Stimulated activated CD8-positive, alpha-beta memory T cell treated with anti-CD3 and anti-CD28 coated beads, Interleukin-2, amount 100 ng/mL, for 1 hour (primary cell): ENCODE measurements at places on chromosomes 2 and 18.

DNA sequence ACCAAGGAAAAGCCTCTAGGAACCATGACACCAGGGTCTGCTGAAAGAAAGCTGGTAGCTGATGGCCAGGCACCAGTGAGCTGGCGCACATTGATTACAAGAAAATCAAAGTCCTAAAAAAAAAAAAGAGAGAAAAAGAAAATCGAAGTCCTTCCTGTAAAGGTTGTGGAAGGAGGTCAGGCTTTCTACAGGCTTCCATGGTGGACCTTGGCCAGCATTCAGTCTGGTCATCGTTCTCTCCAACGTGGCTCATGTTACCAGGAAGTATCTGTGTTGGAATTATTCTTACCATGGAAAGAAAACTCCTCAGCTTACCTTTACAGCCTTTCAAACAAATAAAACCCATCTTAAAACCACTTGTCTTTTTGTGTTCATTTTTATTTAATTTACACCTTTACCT lies 65.6 kb downstream of the CYB5A start:
- no peak for DNase-seq

DNA sequence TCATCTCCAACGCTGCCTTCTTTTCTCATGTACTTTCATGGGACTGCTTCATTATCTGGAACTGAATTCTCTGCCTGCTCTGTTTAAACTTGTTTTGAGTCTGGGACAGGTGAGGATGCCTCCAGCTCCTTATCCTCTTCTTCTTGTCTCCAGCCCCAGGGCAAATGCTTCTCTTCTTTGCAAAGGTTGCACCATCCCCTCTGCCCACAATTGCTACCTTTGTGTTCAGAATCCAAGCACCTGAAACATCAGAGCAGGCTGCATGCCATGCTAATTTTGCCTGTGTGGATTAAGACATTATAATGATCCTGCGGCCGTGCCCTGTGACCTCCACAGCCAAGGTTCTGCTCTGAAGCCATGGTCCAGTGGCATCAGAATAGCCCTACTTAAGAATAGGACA lies 309.5 kb downstream of the EPHA4 start:
- DNase-seq = no peak

GRCh38 chr2:43312755-43313641 lies 86.6 kb upstream of the ZFP36L2 start:
- DNase-seq = no peak

DNA sequence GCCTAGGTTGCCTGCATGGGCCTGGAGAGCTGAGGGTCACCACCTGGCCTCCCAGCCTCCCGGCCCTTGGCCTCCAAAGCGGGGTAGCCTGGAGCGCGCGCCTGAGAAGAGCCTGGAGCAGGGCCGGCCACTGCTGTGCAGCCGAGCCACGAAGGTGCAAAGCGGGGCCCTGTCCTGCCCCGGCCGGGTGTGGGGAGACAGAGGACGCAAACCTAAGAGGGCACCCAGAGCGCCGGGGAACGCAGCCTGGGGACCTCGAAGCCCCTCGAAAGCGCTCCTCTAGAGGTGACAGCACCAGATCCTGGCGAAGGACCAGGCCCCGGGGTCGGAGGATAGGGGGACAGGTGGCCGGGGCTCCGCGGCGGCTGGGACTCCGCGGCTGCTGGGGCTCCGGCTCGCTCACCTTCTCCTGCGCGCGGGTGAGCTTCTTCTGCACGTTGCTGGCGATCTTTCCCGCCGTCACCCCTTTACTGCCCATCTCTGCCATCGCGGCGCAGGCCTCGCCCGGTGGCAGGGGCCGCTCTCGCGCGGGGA lies 430 bp downstream of the BIN1 start:
- no peak for DNase-seq

GRCh38 chr2:240909216-240909974 lies 3.3 kb downstream of the CROCC2 start:
- DNase-seq = no peak

DNA sequence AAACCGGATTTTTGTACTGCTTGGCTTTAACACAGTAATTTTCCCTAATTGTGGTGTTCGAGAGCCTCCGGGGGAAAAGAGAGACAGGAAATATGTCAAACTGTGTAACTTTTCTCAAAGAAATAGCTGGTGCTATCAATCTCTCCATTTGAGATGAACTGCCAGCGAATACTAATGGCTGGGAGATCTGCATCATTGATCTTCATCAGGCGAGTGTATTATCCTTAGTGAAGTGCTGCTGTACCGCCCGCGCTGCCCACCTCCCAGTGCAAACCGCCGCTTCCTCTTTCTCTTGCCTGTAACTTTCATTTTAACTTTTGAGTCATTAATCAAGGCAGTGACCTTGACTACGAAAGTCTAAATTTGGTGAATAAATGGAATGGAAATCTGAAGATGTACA lies 246.1 kb upstream of the ST6GAL2 start:
- no peak for DNase-seq

DNA sequence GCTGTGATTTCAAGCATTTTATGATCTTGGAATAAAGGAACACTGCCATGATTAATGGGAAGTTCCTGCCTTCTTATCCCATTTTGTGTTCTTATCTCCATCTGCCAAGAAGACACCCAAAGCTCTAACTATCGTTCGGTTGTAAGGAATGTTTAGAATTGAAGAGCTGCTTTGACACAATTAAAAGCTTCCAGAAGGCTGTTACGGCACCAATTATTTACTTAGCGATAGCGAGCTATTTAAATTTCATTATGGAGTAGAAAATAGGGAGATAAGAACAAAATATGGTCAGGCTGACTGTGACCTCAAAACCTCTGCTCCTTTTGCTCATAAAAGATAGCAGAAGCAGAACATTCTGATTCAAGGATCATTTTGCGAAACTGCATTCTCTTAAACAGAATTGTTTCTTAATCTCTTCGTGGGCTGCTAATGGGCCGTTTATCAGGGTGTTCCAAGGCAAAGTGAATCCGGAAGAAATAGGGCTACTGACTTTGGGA lies 101.6 kb downstream of the SLC4A3 start:
- DNase-seq = no peak
